ENCODE measurements at places on chromosomes 11 and 22.

DNA sequence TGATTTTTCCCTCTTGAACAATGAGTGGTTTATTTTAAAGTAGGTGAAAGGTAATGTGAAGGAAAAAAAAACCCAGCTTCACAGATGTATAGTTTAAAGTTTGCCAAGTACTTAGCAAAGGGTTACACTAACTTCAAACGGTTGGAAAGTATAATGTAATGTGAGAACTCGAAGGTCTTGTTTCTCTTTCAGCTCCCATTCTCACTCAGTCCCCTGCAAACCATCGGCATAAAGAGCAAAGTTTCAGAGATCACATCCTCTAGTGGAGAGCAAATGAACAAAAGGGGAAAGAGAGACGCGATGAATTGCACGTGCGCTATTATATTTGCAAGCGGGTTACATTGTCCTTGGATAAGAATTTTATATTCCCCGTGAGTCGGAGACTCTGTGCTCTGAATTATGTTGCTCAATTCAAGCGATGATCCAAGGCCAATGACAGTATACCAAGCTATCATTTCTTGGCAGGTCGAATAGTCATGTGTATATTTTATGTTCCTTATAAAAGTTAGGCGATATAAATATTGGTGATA lies 37.6 kb upstream of the BIRC3 start:
- DNase-seq = no peak

GRCh38 chr11:7673724-7674434 lies 579 bp upstream of the CYB5R2 start:
- no peak for DNase-seq

- DNase-seq = no peak
Measured at GRCh38 chr11:101438126-101438525, 145.7 kb downstream of the TRPC6 start.

DNA sequence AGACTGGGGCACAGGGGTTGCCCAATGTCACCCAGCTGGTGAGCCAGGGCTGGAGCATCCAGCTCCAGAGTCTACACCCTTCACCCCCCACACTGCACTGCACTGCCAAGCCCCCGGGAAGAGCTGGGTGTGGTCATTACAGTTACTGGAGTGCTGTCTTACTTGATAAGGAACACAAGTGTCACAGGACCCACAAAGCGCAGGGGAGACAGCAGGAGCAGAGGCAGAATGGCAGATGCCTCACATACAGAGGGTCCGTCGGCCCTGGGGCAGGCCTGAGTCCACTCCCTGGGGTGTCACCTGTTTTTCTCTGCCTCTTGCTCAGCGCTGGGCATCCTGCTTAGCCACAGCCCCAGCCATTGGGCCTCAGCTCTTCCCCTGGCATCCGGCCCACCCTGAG lies 7.7 kb downstream of the IL2RB start:
- DNase-seq = no peak

DNA sequence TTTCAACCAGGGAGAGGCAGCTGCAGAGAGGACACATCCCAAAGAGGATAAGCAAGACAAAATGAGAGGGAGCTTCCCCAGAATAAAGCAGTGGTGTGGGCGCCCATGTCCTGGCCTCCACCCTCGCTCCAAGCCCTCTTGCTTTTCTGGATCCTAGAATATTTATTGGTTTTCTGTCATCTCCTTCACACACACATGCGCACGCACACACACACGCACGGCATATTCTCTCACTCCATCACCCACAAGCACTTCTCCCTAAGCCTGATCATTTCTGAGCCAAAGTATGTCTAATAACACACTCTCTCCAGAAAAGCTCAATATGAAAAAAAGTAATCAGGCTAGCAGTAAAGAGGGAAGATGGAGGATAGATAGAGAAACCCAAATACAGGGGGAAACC lies 7.6 kb downstream of the IGSF9B start:
- DNase-seq = no peak

DNA sequence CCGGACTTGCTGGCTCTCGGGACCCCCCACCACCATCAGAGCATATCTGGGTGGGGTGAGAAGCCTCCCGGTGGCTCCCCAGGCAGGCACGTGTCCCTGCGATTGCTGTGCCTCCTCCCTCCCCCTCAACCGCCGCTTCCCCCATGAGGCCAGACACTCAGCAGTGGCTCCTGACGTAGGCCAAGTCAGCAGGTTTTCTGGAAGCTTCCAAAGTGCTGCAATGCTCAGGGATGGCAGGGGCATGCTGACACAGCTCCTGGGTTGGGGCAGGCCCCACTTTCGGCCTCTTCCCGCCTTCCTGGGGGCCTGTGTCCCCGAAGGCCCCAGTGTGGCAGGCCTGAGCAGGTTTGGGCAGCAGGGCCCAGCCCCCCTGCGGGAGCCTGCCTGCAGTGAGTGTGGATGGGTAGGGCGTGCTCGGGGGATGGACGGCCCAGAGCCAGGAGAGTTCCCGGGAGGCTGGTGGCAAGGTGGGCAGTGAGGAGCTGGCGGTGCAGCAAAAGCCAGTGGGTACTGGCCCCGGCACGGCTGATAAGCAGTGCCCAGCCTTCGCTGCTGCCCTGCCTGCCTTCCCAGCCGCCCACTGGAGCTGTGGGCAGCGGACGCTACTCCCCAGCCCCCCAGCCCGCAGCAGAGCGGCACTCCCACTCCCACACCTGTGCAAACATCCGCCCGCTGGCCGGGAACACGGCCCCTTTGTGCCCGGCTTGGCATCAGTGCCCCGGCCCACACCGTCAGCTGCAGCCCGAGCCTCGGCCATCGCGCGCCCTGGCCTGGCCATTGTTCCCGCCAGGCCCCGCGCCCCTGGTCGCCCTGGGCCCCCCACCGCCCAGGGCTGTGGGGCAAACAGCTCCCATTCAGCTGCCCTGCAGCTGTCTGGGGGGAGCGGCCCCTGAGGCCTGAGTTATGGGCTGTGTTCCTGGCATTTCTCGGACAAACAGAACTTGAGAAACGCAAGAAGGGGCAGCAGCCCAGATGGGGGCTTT lies 125.0 kb downstream of the KCNQ1OT1 start:
- DNase-seq = no peak

DNA sequence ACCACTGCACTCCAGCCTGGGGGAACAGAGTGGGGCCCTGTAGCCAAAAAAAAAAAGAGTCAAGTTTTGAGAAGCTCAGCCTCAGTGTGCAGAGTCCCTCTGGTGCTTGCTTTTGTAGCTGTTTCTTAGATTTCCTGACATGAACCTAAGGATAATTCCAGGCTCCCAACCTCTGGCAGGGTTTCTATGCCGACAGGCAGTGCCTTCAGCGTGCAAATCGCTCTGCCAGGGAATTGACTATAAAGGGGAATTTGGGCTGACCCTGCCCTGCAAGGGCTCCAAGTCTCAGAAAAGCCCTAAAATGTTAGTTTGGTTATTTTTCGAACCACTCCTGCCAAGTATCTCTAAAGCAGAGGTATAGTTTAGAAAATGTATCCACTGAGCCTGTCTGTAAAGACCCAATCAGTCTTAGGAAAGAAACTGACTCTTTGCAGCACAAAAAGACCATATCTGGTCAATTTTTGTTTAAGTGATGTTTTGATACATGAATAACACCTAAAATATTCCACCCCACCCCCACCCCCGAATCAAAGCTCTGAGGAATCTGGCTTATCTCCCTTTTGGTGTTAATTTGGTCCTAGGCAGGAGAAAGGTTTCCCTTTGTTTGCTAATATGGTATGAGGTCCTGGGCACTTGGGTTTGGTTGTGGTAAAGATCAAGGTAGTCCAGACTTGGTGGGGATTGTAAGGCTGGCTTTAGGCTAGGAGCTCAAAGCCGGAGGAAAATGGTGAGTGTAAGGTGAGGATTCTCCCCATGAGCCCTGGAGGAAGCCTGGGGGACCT lies 49.7 kb downstream of the ANO1 start:
- no peak for DNase-seq

DNA sequence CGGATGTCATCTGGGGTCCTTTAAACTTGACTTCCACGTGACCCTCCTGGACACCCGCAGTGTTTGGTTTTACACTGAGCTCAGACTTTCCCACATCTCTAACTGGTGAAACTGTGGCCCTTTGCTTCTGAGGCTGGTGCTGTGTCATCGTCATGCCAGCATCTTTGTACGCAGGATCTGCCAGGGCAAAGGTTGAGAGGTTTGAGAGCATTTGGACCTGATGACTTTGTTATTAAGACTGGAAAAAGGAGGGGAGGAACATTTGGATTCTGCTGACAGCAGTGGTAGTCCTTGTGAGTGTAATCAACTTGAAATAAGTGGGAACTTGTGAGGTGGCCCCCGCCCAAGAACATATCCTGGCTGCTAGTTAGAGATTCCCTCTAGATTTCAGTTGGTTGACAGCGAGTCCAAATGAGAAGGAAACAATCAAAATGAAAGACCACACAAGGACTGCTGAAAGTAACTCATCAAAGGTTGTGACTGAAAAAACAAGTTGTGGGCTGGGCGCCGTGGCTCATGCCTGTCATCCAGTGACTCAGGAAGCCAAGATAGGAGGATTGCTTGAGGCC lies 102.5 kb downstream of the KIAA1671 start:
- no peak for DNase-seq

GRCh38 chr11:121587182-121587581 lies 134.4 kb upstream of the SORL1-AS1 start:
- no peak for DNase-seq

DNA sequence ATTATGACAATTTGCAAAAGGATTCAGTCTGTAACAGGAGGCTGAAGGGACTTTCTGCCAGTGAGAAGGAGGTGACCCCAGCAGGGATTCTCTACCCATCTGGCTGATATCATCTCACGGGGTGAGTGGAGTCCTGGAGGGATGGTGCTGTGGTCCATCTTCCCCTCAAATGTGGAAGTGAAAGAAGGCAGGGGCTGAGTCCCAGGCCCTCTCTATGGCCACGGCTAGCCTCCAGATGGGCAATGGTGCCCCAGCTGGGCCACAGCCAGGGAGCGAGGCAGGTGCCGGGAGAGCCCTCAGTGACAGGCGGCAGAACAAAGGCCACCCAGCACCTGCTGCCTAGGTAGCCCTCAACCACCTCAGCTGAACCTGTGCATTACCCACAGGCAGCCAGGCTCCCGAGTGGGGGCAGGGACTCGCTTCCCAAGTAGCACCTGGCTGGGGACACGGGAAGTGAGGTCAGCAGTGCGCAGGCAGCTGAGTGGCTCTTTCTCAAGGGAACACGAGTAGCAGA lies 6.7 kb downstream of the NECTIN1 start:
- DNase-seq = no peak

GRCh38 chr22:48923996-48924395 lies 903.7 kb downstream of the BRD1 start:
- DNase-seq = no peak

DNA sequence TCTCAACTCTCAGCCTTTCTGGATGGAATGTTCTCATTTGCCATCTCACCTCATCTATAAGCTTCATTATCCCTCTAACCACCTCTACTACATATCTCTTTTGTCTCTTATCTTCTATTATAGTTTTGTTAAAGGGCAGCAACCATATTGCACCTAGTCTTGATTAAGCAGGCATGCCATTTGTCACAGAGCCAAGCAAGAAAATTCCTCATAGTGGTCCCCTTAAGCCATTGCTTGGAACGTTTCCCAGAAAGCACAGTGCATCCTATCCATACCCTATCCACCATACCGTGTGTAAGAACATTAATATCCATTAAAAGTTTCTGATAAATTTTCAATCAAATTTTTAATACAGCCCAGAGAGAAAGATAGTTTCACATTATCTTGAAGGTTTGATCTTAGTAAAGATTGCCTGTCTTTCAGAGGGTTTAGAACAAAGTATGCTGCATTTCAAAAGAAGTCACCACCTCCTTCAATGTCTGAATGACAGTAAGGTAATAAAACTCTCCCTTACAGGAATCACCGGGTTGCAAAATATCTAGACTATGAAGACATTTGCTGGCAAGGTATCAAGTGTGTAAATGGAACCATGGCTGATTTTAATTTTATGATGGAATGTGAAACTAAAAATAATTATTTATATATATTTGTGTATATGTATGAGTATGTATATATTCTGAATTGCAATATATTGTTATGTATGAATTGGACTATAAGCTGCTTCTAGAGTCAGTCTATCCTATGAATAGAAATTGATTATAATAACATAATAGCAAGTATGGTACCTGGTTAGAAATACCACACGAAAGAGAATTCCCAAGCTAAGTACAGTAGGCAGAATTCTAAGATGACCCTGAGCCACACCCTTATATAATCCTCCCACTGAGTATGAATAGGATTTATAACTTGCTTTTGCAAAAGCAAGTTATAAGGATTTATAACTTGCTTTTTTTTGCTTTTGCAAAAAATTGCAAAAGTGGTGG lies 1296.3 kb downstream of the LRRC4C start:
- no peak for DNase-seq

DNA sequence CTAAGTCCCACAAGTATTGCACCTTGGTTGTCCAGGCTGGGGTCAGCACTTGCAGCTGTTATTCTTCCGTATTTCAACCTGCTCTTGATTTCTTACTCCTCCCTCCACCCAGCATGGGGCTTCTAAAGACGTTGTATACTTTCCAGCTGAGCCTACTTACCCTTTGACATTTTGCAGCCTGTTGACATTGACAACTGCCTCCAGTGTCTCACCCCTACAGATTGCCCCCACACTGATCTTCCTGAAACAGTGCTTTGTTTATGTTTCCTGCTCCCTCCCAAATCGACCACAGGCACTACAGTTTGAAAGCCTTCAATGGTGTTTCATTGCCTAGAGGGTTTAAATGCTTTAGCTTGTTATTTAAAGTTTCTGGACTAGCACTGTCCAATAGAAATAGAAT lies 56.6 kb downstream of the FAM83F start:
- DNase-seq = no peak

GRCh38 chr11:121048464-121049233 lies 24.7 kb downstream of the TBCEL start:
- DNase-seq = no peak

DNA sequence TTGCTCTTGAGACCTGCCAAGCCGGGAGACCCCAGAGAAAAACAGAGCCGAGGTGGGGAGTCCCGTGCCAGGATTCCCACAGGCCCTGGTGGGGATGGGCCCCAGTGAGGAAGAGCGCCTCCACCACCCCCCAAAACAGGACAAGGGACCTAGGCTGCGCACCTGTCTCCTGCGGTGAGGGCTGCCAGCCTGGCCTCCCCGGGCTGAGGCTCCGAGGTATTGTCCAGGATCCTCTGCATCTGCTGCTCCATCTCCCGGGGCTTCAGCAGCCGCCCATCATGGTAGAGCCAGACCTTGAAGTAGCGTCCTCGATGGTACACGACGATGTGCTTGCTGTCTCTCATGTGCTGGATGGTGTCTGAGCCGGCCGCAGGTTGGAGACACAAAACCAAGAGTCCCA lies 33.3 kb upstream of the TESMIN start:
- DNase-seq = no peak

GRCh38 chr11:85279267-85279666 lies 347.9 kb downstream of the DLG2 start:
- no peak for DNase-seq
